Stimulated activated CD4-positive, alpha-beta T cell treated with anti-CD3 and anti-CD28 coated beads, Interleukin-1b, Interleukin-23, amount 100 ng/mL, for 1 hour (primary cell): ENCODE measurements at places on chromosomes 3 and 15.

DNA sequence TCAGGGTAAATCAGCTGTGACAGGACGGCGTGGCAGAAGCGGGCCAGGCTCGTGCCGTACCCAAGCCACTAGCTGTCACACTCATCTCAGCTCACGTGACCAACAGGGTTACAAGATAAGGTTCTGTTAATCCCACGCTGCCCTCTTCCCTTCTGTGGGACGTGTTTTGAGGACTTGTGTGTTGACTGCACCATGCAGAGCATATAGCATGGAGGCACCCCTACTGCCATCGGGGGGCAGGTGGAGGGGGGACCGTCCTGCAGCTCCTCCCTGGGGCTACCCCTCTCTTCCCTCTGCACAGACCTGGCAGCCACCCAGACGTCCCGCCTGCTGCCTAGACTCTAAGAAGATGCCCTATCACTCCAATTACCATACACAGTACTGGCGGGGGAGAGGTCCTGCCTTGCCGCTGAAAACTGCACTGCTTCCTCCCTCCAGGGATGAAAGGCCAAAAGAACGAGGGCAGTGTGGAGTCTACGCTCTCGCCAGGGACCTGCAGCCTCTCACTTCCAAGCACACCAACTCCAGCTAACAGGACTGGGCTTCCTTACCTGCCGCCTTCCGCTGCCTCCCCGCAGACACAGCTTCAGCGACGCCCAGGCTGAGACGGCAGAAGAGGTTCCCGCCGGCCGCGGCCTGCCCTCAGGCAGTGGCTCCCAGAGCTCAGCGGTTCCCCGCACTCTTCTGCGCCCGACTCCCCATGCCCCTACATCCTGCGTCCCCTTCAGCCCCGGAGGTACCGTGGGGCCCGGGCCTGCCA is at the start of gene TNK2:
TNK2 (minus strand) TSS at position 618 of the 760 bp plus-strand sequence. CDS start 19,963 bp downstream, outside the sequence.
- DNase-seq, result no peak

DNA sequence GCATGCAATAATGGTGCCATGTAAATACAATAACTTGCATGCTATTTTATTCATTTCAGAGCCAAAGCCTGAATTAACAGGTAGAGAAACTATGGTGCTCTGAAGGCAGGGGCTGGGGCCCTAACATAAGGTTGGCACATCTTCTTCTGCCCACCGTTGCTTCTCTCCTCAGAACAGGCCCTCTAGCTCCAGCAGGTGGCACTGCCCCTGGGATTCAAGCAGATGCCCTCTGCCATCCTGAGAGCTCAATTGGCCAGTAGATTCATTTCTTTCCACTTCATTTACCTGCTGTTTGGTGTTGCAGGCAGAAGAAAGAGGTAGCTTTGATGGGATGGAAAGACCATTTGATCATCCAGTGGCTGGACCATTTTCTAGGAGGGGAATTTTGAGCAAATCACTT is 130.5 kb downstream of the FOXB1 start:
- DNase-seq, result no peak

GRCh38 chr3:48788544-48789162 is 59.0 kb downstream of the PRKAR2A start:
- no peak for DNase-seq

- no peak for DNase-seq
Observed at GRCh38 chr15:70046679-70047369, 50.9 kb downstream of the TLE3 start.

DNA sequence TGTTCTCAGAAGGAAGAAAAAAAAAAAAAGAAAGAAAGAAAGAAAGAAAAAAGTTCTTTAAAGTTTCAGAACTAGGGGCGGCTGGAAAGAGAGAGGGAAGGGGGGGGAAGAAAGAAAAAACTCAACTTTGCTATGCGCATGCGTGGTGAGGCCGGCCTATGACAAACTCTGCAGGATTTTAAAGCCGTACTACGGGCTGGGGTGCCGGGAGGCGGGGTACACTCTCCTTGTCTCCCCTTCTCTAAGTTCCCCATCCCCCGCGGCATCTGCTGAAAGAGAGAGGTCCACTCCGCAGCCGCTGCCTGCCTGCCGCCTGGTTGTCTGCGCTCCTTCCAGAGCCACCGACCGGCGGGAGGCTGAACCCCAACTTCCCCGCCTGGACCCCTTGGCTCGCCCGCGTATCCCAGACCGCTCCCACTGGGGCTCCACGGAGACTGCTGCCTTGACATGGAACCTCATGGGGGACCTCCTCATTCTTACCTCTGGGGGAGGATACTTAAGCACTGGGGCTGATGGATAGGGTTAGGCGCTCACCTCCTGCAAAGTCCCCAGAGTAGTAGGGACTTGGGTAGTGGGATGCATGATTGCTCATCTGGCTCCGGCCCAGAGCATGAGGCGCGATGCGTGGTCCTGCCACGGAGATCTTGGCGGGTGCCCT is 1.4 kb upstream of the WNT5A start:
- no peak for DNase-seq

DNA sequence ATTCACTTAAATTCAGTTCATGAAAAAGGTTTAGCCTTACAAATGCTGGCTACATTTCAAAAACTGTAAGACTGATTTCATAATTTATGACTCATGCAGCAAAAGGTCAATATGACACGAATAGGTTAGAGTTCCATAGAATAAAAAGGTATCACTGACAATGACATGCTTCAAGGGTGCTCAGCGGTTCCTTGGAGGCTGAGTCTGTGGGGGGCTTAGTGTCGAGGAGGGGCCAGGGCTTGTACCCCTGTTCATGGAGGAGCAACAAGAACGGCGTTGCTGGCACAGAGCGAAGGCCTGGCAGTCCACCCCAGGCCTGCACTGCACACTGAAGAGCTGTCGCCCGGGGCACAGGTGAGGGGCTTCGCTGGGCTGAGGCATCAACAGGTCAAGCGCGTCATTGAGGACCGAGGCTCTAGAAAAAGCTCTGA is 174.2 kb downstream of the NR1D2 start:
- no peak for DNase-seq

DNA sequence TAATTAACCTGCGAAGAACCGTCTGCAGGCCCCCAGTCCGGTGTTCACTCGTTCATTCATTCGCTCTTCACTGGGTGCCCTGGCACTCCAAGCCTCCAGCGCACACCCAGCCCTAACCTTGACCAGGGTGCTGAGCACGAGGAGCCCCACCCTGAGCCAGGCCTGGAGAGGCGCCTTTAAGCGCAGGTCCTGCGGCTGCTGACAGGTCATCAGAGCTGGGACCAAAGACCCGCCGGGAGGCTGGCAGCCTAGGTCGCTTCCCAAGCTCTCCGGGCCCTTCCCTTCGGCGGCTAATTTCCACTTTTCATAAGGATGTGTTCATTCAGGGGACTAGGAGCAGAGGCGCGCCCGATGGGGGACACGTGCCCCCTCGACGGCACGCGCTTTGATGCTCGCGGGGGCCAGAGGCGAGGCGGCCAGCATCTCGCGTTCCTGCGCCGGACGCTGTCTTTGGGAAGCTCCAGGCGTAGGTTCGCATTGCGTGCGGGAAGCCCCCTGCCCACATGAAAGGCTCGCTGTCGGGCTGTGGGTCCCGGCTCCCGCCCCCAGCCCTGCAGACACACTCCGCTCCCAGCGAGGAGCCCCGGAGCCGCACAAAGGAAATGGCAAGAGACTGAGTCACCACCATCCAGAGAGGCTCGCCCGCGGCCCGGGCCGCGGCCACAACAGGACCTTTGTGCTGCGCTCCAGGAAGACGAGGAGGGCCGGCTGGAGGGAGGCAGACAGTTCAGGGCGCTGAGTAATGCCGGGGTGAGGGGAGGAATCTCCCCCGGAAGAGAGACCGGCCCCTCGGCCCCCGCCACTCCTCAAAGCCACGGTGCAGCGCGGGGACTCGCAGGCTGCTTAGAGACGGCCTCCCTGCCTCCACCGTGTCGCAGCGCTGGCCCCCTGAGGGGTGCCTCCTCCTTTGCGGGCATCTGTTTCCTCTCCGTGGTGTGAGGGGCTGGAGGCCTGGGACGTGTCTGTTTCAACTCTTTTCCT is 266.4 kb upstream of the HES1 start:
- DNase-seq, result no peak

GRCh38 chr3:141808586-141808985 is 45.4 kb downstream of the GRK7 start:
- DNase-seq, result no peak

GRCh38 chr3:193744048-193744821 is 151.2 kb downstream of the OPA1 start:
- no peak for DNase-seq

- no peak for DNase-seq
Observed at GRCh38 chr15:58271410-58271809, 133.2 kb downstream of the AQP9 start.

DNA sequence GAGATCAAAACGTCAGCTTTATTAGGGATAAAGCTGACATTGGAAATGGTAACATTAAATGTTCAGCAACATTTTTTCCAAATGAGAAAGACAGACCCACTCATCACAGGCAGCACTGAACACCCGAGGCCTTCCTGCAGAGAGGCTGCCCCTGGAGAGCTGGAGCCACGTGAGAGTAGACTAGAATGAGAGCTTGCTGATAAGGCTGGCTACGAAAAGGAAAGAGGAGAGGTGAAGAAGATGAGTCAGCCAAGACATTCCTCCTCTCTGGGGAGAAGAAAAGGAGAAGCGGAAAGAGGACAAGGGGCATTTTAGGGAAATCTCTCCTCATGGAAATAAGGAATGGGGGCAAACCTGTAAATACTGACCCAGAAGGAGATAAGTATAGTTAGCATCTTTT is 7.3 kb downstream of the CYP19A1 start:
- no peak for DNase-seq

DNA sequence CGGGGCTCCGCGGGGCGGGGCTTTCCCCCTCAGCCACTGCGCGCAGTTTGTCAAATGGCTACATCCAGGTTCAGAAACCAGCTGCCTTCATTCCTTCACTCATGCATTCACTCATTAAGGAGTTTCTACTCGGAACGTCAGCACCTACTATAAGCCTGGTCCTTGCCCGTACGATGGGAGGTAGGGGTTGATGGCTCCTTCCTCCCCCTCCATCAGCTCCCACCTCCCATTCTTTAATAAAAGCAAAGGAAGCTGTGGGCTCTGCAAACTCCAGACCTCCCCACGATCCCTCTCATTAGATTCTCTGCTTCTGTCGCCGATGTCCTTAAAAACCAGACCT is 267 bp upstream of the CFAP92 start:
- no peak for DNase-seq

DNA sequence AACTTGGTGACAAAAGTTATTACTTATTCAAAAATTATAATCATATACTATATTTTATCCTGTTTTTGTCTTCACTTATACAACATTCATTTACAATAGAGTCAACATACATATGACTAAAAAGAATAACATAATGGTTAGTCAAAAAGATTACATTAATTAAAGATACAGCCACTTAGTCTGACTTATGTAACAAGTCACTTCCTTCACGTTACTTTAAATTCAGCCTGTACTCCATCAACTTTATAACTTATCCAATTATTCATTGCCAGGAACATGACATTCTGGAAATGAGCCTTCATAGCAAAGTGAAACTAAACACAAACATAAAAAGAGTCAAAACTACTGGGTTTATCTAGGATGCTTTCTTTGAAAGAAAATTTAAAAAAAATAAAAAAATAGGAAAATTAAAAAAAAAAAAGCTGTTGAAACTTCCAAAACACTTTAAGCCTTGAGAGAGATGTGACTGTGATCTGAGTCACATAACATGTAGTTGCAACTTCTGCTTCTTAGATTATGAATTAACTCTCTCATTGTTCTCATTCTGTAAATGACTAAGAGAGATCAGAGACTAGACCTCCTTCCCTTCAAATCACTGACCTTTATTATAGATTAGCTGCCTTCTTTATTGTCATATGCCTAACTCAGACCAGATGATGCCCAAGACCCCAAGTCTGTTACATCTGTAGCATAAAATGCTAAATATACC is 107.8 kb downstream of the MYRIP start:
- no peak for DNase-seq

- DNase-seq, result no peak
Observed at GRCh38 chr3:137771401-137772213, 7.5 kb downstream of the SOX14 start.

GRCh38 chr3:79111375-79112052 is 656.3 kb downstream of the ROBO1 start:
- no peak for DNase-seq

DNA sequence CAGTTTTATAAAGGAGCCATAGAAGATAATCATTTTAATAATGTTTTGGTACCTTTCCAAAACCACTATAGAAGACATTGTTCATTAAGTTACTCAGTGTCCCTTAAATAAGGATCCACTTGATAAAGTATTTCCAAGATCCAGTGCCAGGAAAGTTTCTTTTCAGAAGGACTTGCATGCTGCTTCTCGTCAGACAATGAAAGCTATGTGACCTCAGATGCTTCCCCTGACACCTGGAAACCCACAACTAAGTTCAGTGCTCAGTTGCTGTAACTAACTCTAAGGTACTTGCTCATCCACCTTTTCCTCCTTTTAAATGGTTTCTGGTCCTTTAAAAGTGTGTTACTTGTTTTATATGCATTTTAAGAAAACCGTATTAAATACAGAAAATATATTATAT is 7.3 kb downstream of the SSR3 start:
- DNase-seq, result no peak

DNA sequence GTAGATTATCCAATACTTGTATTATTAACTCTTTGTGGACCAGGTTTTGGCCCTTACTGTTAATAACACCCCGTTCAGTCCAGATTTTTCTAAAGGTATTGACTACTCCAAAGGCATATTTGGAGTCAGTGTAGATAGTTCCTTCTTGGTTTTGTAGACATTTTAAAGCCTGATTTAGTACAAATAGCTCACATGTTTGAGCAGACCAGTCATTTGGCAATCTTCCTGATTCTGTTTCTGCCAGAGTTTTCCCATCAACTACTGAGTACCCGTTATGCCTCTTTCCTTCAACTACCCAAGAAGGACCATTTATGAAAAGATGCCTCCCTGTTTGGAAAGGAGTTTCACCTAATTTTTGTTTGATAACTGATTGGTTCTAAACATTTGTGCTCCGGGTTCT is 82.0 kb downstream of the CHCHD4 start:
- no peak for DNase-seq

DNA sequence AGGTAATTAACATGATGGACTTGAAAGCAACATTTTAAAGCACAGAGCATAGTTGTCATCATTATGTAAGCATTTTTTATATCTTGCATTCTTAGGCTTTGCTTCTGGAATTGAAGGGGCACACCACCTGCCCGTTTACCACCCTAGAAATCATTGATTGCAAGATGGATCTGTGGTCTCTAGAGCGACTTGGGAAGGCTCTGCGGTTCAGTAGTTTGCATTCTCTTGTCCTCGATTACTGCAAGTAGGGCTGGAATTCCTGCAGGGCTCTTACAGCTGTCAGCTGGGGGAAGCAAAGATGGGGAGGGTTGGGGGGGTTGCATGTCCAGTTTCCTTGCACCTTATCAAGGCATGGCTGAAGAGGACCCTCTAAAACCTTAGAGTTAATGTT is 56.7 kb upstream of the RNF7 start:
- DNase-seq, result no peak

- DNase-seq, result no peak
Observed at GRCh38 chr15:63973212-63974009, 72.9 kb downstream of the DAPK2 start.

DNA sequence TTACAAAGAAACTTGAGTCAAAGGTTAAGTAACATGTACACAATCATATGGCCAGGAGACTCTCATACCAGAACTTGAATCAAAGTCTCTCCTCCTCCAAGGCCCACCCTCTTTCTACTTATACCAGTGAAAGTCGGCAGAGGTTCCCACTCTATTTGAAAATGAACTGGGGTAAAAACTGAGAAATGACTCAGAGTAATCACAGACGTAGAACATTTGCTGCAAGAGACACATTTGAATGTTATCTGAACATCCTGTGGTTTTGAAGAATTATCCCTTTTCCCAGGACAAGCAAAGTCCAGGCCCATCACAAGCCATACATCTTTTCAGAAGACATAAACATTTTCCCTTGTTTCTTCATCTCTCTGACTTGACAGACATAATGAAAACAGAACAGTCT is 55.8 kb downstream of the SHOX2 start:
- no peak for DNase-seq
